Stimulated activated CD4-positive, alpha-beta T cell treated with anti-CD3 and anti-CD28 coated beads, Interleukin-4, amount 100 ng/mL, for 4 hours (primary cell): ENCODE measurements at places on chromosomes 4 and X.

- no peak for DNase-seq
These were observed 103.3 kb upstream of the RASGEF1B start for GRCh38 chr4:81574991-81575390.

GRCh38 chr4:26127851-26128337, 192.9 kb upstream of the RBPJ start:
- no peak for DNase-seq

- DNase-seq: no peak
These were observed 69.8 kb downstream of the SHROOM3 start for GRCh38 chr4:76504613-76505465.

- DNase-seq: no peak
These were observed 19.1 kb upstream of the ZXDA start for GRCh38 chrX:57929373-57929772.

DNA sequence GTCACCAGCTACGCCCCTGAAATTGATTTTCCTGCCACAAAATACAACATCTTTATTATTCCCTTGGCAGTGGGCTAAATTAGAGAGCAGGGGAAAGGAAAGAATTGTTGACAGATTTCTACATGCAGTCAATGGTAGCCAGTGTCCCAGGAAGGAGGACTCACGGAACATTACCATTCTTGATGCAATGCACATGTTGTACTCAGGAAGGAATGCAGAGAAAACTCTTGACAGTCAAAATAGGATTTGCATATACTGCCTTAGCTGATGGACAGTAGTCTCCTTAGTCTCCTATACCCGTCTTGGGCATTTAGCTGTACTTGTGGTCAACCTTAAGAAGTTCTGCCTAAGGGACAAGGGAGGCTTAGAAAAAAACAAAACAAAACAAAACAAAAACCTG, 158.0 kb upstream of the GYPA start:
- no peak for DNase-seq

DNA sequence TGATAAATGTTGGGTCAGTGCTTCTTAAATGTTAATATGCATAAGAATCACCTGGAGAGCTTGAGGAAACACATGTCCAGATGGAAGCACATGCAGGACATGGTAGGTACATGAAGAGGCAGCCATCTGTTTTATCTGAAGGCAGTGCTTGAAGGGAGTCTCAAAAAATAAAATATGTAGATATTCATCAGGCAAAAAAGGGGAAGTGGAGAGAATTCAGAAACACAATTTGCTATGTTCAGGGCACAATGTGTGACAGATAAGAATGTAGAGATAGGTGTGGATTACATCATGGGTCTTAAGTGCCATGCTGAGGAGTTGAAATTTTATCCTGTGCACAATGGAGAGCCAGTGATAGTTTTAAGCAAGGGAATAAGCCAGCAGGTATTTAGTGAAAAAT, 59.6 kb upstream of the CASK start:
- no peak for DNase-seq
